Astrocyte of the hippocampus (primary cell): ENCODE measurements at places on chromosomes 5 and 9.

GRCh38 chr9:96258967-96259366 is 43.0 kb downstream of the HSD17B3 start:
- no peak for DNase-seq

DNA sequence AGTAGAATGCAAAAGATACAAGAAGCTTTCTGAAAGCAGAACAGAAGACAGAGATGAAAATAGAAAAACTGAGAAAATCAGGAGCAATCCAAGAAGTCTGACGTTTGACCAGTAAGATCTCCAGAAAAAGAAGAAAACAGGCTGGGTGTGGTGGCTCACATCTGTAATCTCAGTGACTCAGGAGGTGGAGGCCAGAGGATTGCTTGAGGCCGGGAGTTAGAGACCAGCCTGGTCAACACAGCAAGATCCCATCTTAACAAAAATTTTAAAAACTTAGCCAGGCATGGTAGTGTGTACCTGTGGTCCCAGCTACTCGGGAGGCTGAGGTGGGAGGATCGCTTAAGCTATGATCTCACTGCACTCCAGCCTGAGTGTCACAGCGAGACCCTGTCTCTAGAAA is 15.9 kb downstream of the RETREG1 start:
- no peak for DNase-seq

DNA sequence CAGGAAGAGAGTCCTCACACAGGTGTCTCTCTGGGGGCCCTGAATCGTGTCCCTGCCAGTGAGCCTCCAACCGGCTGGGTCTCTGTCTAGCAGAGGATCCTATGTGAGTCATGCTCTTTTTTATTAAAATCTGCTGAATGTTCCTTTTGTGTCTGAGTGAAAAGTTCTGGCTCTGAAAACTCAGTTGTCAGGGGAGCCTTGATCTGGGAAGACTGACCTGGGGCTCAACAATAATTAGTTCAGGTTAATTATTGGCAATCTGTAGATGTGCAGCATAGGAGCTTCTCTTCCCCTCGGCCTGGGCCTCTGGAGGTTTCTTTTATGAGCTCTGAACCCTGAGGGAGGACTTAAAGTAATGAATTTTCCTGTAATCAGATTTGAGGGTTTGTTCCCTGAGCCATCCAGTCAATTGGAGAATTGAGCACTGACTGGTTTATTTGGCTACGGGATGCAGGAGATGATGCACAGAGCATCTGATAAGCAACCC is 45.2 kb downstream of the ALG2 start:
- DNase-seq = no peak

GRCh38 chr9:90189306-90189705 is 453.3 kb downstream of the DIRAS2 start:
- no peak for DNase-seq

- no peak for DNase-seq
These were observed 40.1 kb downstream of the TSSK1B start for GRCh38 chr5:113394658-113395057.

- no peak for DNase-seq
These were observed 12.8 kb upstream of the TMEM245 start for GRCh38 chr9:109132567-109133021.

DNA sequence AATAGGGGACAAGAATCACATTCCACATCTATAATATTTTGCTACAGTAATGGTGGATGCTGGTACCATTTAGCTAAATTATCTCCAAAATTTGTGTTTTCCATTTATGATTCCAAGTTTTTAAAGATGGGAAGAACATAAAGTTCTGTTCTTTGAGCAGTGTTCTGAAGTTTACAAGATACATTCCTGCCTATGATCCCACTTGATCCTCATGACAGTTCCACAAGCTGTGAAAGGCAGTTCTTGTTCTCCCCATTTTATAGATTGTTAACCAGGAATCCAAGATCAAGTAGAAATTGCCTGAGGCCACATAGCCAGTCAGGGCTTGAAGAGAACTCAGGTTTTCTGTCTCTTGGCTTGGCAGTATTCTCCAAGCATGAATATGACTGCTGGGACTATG is 257.3 kb downstream of the NR3C1 start:
- DNase-seq = no peak

DNA sequence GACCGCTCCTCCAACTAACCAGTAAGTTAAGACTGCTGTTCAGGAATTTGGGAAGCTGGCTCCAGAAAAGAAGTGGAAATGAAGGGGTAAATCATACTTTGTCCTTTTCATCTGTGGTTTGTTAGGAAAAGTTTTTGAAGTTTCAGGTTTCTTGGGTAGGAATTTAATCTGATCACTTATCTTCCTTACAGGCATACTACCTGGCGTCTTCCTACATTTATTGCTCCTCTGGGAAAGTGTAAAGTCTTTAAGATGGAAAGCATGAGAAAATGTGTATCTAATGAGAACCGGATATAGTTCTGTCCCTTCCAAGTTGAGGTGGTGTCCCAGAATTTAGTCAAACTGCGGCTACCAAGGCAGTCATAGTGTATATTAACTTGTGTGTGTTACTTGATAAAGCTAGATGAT is 1.3 kb downstream of the RASA1 start:
- peak; percentile 15 for DNase-seq

GRCh38 chr5:117463881-117464570 is 889.4 kb upstream of the SEMA6A start:
- DNase-seq = no peak

GRCh38 chr5:63230754-63231153 is 652.1 kb downstream of the LRRC70 start:
- DNase-seq = no peak

- DNase-seq = no peak
These were observed 40.2 kb downstream of the TLR4 start for GRCh38 chr9:117744369-117744768.

GRCh38 chr9:72254901-72255545 is 105.8 kb downstream of the GDA start:
- peak; percentile 5 for DNase-seq

DNA sequence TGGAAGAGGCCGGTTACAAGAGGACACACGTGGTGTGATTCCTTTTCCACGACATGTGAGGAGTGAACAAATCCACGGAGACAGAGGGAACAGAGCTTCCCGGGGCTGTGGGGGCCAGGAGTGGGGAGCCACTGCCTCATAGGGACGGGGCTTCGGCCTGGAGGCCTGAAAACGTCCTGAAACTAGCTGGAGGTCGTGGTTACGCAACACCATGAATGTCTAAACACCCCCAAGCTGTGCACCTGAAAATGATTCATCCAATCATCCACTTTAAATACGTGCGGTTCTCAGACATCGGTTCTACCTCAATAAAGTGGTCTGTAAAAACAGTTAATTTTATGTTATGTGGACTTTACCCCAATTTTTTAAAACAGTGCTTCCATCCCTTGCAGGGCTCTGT is 65.3 kb upstream of the PPP1R26 start:
- no peak for DNase-seq

DNA sequence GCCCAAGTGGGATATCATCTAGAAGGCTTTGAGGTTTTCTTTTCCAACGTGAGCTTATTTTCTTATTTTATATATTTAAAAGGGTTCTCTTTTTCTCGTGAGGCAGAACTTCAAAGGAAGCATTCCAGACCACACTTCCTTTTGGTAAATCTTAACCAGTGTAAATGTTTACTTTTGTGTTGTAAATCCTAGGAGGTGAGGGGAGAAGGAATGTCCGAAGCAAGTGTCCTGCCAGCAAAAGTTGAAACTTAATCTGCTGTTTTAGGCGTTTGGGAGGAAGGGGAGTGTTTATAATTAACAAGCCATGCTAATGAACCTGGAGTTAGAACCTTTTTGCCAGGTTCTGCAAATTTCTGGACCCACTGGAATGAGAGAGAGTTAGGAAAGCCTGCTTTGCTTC is 37.9 kb downstream of the WWC1 start:
- peak; percentile 58 for DNase-seq

- DNase-seq = no peak
These were observed 4.7 kb upstream of the PANK3 start for GRCh38 chr5:168583742-168584482.

- peak; percentile 40 for DNase-seq
These were observed 1.5 kb upstream of the STC2 start for GRCh38 chr5:173329491-173330337.

DNA sequence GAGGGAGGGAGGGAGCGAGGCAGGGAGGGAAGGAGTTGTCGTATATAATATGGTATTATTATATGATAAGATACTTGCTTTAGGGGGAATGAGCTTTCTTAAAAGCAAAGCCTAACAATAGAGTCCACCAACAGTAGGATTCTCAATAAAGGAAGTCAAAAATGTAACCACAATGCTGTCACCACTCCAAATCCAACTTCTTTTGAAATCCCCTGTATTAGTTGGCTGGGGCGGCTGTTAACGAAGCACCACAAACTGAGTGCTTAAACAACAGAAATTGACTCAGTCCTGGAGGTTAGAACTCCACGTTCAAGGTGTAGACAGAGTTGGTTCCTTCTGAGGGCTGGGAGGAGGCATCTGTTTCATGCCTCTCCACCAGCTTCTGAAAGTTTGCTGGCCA is 23.1 kb downstream of the GAS1 start:
- peak; percentile 63 for DNase-seq
